ENCODE measurements at places on chromosomes 3 and 15.

DNA sequence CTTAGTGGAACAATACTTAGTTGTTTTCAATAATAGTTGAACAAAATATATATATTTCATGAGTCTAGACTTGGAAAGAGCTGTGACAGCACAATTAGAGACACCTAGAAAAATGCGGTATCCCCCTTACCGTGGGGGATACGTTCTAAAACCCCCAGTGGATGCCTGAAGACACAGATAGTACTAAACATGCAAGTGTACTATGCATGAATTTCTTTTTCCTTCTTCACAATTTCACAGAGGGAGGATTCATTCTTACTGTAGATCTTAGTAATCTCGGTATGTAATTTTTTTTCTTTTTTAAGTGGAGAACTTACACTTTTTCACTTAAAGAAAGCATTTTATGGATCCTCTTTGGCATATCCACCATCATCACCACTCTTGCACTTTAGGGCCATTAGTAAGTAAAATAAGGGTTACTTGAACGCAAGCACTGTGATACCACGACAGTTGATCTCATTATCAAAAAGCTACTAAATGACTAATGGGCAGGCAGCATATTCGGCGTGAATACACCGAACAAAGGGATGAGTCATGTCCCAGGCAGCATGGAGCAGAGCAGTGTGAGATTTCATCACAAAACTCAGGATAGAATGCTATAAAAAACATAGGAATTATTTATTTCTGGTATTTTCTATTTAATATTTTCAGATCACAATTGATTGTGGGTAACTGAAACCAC lies 72.3 kb upstream of the ZNF280D start:
- no peak for DNase-seq

- DNase-seq, result no peak
These were observed 19.7 kb downstream of the FOXP1 start for GRCh38 chr3:71563827-71564226.

- DNase-seq, result no peak
These were observed 159.2 kb downstream of the CHST2 start for GRCh38 chr3:143278721-143279120.

GRCh38 chr3:16309558-16309957 lies 44.5 kb downstream of the OXNAD1 start:
- DNase-seq, result no peak

GRCh38 chr15:48153526-48153925 lies 24.6 kb downstream of the MYEF2 start:
- no peak for DNase-seq

- no peak for DNase-seq
These were observed 187.4 kb downstream of the ZIC4 start for GRCh38 chr3:147218965-147219364.

GRCh38 chr3:194736277-194736895 lies 50.7 kb downstream of the FAM43A start:
- DNase-seq, result no peak

GRCh38 chr3:42148982-42149432 lies 57.9 kb downstream of the TRAK1 start:
- DNase-seq, result peak; percentile 93

DNA sequence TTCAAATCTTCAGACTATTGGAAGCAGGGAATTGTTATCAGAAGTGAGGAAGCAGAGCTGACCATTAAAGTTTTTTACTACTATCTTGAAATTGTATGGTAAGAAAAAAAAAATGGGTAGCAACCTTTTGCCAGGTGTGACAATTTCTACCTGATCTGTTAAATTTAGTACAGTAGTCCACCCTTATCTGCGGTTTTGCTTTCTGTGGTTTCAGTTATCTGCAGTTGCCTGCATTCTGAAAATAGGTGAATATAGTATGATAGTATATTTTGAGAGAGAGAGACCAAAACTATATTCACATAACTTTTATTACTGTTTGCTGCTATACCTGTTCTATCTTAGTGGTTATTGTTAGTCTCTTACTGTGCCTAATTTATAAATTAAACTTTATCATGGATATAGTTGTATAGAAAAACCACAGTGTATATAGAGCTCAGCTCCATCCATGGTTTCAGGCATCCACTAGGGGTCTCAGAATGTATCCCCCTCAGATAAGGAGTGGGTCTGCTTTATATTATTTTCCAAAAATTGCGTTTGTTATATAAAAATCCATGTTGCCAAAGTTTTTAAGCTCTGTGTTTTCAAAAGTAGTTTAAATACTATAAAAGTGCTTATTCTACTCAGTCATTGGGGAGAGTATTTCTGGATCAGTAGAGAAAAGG lies 69.9 kb downstream of the PTPRG start:
- no peak for DNase-seq

- no peak for DNase-seq
These were observed 366 bp downstream of the TM6SF1 start for GRCh38 chr15:83107841-83108181.

GRCh38 chr15:40320931-40321371 lies 2.5 kb upstream of the INAFM2 start:
- DNase-seq, result peak; percentile 67

DNA sequence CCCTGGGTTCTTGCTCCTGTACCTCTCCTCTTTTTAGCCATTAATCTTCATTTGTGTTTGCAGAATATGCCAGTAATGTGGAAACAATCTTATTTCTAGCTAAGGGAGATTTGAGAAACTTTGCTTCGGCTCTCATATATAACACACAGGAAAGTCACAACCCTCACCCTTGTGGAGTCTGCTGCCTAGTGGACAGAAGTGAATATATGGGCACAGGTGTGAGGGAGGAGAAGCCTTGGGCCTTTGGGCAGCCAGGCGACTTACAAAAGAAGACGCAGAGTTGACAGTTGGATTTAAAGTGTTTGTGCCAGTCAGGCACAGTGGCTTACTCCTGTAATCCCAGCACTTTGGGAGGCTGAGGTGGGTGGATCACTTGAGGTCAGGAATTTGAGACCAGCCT lies 181.8 kb upstream of the TBL1XR1 start:
- DNase-seq, result no peak

DNA sequence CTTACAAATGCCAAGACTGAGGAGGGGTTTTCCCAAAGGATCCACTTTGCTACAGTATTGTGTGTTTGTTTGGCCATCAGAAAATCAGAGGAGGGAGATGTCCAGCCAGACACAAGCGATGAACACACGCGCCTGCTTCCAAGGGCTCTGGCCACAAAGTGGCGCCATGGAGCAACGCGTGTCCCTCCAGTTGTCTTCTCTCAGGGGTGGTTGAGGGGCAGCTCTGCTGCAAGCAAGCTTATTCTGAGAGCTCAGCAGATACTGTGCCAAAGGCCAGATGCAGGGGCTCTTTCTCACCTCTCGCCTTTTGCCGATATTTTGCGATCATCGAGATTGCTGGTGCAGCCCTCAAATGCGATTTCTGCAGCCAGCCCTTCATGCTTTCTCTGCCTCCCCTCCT lies 88.9 kb upstream of the OSBPL11 start:
- no peak for DNase-seq

DNA sequence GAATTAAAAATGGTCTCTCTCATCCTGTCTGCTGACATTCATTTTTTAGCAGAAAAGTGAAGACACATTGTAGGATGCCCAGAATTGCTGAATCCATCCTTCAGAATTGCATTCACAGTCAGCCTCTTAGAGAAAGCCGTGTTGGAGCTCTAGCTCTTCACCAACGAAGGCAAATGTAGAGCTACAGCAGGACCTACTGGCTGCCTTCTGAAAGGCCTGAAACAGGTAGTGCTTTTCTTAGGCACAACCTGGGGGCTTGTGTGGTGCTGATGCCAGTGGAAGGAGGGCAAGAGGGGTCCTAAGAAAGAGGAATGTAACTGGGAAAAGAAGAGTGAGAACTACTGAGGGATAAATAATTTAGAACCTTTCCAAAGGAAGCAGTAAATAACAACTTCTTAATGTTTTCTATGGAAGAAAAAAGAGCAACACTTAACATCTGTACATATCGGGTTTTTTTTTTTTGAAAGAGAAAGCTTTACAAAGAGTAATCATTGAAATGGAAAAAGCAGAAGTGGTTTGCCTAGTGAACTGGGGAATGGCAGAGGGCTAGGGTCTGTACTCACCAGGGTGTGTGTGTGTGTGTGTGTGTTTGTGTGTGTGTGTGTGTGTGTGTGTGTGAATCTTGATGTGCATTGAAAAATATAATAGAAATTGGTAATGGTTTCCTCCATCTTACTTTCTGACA lies 297.8 kb downstream of the SATB1 start:
- peak; percentile 51 for DNase-seq

- no peak for DNase-seq
These were observed 20.7 kb upstream of the PPP2R3A start for GRCh38 chr3:135944831-135945230.

- no peak for DNase-seq
These were observed 121.7 kb upstream of the SPRED1 start for GRCh38 chr15:38130740-38131498.

DNA sequence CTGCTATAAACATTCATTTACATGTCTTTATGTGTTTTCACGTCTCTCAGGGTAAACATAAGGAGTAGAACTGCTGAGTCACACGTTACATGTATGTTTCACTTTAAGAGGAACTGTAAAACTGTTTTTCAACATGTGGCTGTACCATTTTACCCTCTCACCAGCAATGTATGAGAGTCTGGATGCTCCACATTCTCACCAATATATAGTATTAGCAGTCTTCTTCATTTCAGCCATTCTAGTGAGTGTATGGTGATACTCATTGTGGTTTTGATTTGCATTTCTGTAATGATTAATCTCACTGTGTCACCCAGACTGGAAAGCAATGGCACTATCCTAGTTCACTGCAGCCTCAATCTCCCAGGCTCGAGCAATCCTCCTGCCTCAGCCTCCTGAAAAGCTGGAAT lies 37.1 kb downstream of the PHC3 start:
- no peak for DNase-seq

GRCh38 chr3:182808041-182808770 lies 14.9 kb downstream of the ATP11B start:
- no peak for DNase-seq

GRCh38 chr15:52144656-52145178 lies 32.1 kb upstream of the BCL2L10 start:
- DNase-seq, result no peak

GRCh38 chr3:120741837-120742197 lies 499 bp downstream of the RABL3 start:
- DNase-seq, result peak; percentile 8
